ENCODE measurements at places on chromosomes 6 and 20. TPM values are rescaled to one million over a fixed set of nuclear protein-coding genes. Genes with fewer than 3 reads are reported as not detected.

TBX18 gene
- total RNA-seq = 2.3 TPM

DNA sequence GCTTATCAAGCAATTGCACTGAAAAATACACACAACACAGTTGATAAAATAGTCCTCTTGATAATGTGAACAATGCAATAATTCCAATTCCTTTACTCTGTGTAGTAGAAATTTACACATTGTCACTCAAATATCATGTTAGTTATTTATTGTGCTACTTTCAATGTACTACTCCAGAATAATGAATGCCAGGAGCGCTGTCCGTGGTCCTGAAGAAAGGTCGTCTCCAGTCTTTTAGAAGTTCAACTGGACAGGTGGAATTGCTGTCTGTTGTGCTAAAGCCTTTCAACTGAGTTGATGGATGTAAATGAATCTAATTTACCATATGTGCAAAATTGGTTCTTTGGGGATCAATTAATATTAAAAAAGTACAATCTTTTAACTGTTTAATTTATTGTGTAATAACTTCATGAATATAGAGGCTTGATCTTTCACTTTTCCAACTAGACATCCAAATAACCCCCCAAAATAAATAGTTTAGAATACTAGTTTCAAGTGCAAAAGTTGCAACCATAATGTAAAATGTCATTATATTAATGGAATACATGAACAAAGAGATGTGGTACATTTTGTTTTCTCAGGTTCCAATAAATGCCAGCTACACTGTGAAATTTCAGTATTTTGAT, 3.2 kb downstream of the GRIK2 start:
- DNase-seq = peak; percentile 46

EYS gene
- not detected for total RNA-seq

DNA sequence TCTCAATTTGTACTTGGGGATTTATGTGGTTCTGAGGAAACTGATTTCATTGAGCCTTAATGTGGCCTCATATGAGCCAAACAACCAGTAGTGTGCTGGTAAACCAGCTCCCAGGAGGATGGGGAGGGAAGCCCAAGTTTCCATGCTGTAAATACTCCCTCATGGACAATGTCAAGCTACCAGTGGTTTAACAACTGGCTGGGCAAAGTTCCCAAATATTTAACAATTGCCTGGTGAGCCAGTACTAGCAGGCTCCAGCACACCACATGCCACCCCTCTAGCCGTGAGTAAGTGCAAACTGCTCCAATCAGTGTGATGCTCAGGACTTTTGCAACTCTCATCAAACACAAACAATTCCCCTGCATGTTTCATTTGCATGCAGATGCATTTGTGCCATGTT, 19.2 kb upstream of the CDKN1A start:
- no peak for DNase-seq

ZBTB12 gene
- 14.5 TPM for total RNA-seq

OTOR gene
- total RNA-seq = not detected

GRCh38 chr6:70905742-70906141, 51.1 kb downstream of the B3GAT2 start:
- no peak for DNase-seq

TNFRSF6B gene
- total RNA-seq = 1.4 TPM

ACSS1 gene
- total RNA-seq = 7.2 TPM

MAP7 gene
- 13.4 TPM for total RNA-seq

GRCh38 chr6:55438203-55438602, 110.9 kb downstream of the GFRAL start:
- DNase-seq = no peak

PRDM13 gene
- total RNA-seq = not detected

DNA sequence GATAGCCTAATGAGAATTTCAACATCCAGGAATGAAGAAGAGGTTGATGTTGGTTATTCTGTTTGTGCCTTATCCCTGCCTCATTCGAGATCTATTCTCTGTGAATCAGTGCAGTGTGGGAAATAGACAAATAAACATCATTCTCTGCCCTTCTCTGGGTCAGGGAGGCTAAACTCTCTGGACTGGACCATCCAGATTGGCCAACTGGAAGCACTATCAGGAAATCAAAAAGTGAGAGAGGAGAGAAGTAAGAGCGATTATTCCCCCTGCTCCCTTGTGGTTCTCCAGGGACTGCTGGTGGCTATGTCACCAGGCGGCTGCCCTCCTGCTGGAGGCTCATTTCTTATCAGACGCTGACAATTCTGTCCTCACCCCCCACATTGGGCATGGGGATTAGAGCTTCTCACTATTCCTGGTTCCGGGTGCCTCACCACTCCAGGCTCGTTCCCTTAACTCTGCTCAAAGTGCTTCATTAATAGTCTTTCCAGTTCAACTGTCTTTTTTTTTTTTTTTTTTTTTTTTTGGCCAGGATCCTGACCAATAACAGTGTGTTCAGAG, 201.7 kb upstream of the RREB1 start:
- no peak for DNase-seq

GRCh38 chr6:157168471-157168870, 154.8 kb downstream of the TMEM242 start:
- DNase-seq = no peak

DNA sequence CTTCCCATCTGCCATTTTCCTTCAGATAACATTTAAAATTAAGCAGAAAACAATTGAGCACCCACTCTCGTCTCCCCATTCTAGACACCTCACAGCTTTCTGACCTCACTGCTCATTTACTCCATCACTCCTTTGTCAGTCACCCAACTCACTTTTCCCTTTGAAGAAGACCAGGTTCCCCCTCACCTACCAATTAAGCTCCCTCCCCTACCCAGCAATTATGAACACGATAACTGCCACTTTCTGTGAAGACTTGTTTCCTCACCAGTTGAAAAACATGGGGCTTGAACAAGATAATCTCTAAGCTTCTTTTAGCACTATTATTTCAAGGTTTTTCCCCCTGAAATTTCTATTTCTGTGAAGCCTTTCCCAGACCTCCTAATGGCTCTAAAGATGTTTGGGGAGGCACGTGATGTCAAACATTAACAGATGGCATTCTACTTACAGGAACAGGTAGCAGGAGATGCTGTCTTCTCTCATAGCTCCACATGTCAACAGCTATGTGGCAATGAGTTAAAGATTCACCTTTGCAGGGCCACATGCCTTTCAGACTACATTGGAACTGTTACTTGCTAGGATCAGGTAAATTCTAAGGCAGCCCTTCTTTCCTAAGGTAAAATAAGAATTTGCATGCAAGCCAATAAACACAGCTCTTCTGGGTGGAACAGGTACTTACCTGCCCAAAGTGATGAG, 24.8 kb upstream of the SLA2 start:
- no peak for DNase-seq

DNA sequence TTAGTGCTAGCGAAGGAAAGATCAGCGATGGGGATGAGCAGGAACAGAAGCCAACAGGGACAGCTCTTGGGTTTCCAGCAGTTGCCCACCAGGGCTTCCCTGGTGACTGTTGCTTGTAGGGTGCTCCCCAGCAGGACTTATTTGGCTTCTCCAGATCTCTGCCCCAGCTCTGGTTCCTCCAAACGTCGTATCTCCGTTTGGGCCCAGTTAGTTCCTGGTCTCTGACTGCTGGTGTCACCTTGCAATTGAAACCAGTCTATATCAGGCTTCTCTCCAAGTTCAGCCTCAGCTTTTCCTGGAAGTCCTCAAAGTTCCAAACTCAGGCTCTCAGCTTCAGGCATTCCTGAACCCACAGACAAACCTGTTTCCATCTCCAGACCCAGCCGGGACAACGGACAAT, 70.8 kb upstream of the NXT1 start:
- no peak for DNase-seq

GRCh38 chr6:35343092-35343834, 905 bp downstream of the PPARD start:
- DNase-seq = peak; percentile 44

CFB gene
- 33.2 TPM for total RNA-seq

GRCh38 chr6:53172468-53172803, 23.8 kb upstream of the GCM1 start:
- no peak for DNase-seq

- DNase-seq = peak; percentile 79
These were observed at the start of gene ULBP1 for GRCh38 chr6:149963462-149964307. TSS of gene ULBP1 (plus strand) at chr6:149963943. CDS start at chr6:149964050, 107 bp downstream.

DNA sequence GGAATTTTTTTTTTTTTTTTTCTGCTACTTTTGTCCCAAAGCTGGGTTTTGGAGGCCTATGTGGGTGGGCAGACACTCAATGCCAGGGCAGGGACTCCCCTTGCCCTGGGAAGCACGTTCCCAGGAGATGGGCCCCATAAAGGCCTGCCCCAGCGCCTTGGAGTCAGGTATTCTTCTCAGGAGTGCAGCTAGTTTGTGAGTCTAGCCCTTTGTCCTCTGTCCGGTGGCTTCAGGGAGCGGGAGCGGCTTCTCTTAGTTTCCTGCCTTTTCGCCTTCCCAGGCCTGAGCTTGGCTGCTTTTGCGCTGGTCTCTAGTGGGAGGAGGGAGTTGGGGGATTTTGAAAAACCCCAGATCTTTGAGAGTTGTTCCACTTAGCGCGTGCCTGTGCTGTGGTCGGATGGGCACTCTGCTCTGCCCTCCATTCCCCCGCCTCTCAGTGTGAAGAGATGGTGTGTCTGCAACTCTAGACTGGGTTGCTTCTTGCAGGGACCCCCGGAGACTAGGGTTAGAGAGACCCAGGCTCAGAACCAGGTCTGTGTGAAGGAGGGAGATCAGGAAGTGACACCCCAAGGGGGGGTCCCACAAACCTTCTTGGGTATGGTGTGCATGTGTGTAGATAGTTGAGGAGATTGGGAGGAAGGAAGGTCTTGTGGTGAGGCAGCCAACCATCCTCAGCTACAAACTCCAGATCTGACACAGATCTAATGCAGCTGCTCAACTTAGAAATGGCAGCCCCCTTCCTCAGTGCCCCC, 1.3 kb downstream of the PLCG1 start:
- no peak for DNase-seq

DNA sequence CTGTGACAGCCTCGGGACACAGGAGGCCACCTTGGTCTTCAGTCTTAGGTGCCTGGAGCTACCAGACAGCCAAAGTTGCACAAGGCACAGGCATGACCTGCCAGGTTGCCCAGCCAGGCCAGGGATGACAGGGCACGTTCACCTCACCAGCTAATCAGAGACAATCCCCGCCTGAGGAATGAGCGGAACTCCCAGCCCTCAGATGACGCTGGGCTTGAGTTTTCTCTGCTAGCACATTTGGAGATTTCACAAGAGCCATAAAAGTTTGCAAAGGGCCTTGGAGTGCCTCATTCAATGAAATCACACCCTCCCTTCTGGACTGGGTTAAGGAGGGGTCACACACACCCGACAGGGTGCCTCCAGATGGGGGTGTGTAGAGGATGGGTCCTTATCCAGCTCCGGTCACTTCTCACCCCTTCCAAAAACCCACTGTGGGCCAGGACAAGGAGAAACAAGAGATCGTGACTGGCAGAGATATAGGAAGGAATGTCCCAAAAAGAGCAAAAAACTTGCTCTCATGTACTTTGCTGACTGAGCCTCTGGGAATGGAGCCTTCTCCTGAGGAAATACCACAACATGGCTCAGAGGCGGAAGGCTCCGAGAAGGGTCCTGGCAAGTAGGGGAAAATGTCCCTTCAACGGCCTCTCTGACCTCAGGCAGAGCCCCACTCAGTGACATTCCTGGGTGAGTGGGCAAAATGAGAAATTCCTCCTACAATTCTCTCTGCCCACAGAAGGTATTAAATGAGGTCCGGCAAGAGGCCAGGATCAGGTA, 121.6 kb downstream of the ISM1 start:
- DNase-seq = no peak

DNA sequence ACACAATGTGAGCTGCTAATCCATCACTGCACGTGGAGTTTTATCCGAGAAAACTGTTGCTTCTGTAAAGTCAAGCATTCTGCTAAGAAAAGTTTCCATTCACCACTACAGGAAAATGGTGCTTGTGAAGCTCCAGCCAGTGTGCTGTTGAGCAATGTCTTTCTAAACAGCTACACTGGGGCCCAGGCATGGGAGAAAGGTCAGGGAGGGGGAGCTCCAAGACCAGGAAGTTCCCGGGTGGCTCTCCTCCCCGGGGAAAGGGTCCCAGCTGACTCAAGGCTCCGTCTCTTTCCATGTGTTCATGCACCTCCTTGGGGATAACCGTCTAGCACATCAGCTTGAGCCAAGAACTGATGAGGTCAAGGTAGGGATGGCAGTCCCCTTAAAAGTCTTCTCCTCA, 20.5 kb downstream of the RPP40 start:
- DNase-seq = no peak

BPIFB4 gene
- not detected for total RNA-seq

C20orf96 gene
- 6.6 TPM for total RNA-seq

LY86 gene
- 7.5 TPM for total RNA-seq

DNA sequence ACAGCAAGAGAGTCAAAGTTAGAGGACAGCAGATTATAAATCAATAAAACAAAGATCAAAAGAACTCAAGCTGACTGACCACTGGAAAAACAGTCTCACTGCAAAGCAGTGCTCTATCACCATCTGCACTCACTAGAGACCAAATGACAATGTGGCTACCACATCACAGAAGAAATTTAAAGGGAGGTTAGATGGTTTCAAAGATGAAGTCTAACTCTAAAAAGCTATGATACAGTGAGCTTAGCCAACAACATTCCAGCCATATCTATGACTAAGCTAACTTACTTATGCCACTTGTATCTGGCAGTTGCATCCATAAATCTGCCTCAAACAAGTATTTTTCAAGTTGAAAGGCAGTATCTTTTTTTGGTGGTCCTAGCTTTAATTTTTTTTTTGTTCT, 68.6 kb downstream of the ARHGAP18 start:
- DNase-seq = no peak

DNA sequence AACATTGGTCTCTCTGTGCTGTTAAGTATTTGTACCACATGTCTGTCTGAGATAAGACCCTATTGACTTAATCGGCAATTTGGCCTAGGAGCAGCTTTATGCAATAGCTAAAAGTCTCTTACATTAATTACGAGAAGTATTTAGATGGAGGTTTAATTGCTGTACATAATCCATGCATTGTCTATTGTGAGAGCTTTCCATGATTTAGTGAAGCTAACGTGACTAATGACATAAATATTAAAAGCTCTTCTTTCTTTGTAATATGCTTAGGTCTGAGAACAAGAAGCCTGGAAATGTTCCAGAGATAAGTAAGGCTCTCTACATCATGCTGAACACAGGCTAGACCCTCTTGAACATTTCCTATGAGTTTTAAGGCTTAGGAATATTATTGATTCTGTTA, 32.7 kb upstream of the FAM83B start:
- no peak for DNase-seq
